NCI-H1694 treated with DMSO at 0.1 percent for 48 hours (cell line): ENCODE measurements at places on chromosomes 2 and 18.

- DNase-seq, result no peak
These were observed 25.5 kb downstream of the LGALSL start for GRCh38 chr2:64479259-64480117.

GRCh38 chr2:106812383-106812782, 73.6 kb downstream of the ST6GAL2 start:
- no peak for DNase-seq

DNA sequence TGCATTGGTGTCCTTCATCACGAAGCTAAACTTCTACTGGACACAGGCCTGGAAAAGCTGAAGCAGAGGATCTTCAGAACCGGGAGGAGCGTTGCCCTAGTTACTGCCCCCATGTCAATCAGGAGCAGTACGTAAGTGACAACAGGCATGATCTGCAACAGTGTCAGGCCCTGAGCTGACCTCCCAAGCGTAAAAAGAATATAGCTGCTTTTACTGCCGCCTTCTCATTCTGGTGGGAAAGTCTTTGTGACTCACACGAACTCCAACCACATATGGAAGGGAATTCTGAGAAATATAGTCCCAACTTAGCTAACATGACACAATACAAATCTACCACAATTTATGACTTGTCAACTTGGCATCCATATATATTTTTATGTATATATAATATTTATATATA, 1007.7 kb upstream of the CDH2 start:
- no peak for DNase-seq

DNA sequence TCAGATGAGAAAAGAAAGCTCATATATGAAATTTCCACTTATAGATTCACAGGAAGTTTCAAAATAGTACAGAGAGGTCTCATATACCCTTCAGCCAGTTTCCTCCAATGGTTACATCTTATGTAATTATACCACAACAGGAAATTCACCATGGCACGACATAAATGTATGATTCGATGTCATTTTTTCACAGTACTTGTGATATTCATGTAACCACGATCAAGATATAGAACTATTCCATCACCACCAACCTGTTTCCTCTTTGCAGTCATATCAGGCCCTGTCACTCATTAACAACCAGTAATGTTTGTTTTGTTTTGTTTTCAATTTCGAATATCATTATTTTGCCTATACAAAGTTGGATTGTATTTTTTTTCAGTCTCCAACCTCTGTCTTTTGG, 314.3 kb upstream of the POU3F3 start:
- DNase-seq, result no peak

GRCh38 chr2:14297906-14298305, 334.6 kb upstream of the LRATD1 start:
- DNase-seq, result no peak

GRCh38 chr2:1620081-1620480, 124.2 kb downstream of the PXDN start:
- DNase-seq, result no peak

- DNase-seq, result peak; percentile 95
These were observed 28.2 kb downstream of the HS1BP3 start for GRCh38 chr2:20622731-20623130.

- peak; percentile 3 for DNase-seq
These were observed 386.9 kb downstream of the FIGN start for GRCh38 chr2:163348857-163349380.

GRCh38 chr18:69843015-69843414, 104.7 kb downstream of the CD226 start:
- no peak for DNase-seq

- no peak for DNase-seq
These were observed 90.9 kb downstream of the RAPGEF4 start for GRCh38 chr2:172826522-172826921.

GRCh38 chr2:29009270-29009669, 28.2 kb downstream of the TOGARAM2 start:
- DNase-seq, result no peak

DNA sequence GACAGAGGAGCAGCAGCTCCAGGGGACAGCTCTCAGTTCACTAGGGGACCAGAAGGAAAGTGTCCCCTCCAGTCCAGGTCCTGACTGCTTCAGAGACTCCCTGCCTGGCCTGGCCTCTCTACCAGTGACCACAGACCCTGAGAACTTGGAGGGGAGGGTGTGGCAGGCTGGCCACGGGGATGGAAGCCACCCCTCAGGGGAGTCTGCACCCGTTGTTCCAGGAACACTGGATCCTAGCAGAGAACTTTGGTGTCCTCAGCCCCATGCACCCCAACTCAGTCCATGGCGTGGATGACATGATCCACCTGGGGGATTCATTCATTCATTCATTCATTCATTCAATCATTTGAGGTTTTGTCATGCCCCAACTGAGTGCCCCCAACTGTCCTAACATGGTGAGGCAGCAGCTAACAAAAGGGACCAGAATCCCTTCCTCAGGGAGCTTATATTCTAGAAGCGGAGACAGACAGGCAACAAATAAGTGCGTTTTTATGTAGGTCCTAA, 31.9 kb downstream of the MYO7B start:
- DNase-seq, result no peak

GRCh38 chr2:212157012-212157411, 381.6 kb downstream of the ERBB4 start:
- no peak for DNase-seq
